ENCODE measurements at places on chromosomes 16 and 17. TPM values are rescaled to one million over a fixed set of nuclear protein-coding genes. Genes with fewer than 3 reads are reported as not detected.

The USP43 gene
- total RNA-seq = 0.25 TPM

The ACSM2A gene
- not detected for total RNA-seq

The CCL7 gene
- not detected for total RNA-seq

The SLC47A1 gene
- total RNA-seq = not detected

The MT2A gene
- total RNA-seq = 385 TPM

The FBXW10 gene
- total RNA-seq = not detected

The SMIM5 gene
- total RNA-seq = not detected

The KRTAP9-4 gene
- total RNA-seq = not detected

GRCh38 chr17:40329839-40330794 lies 21.1 kb downstream of the RARA start:
- H3K4me3 ChIP-seq = peak overlapping the region; percentile 45
- peak overlapping the region; percentile 64 for H3K27ac ChIP-seq
- peak; percentile 59 for DNase-seq
- H3K36me3 ChIP-seq = no peaks in the 10 kb centered on the region

GRCh38 chr16:27818246-27818645 lies 245.3 kb downstream of the GSG1L start:
- no peak overlapping the region for H3K4me3 ChIP-seq
- H3K27ac ChIP-seq = no peak overlapping the region
- H3K36me3 ChIP-seq = no peaks in the 10 kb centered on the region
- no peak for DNase-seq
- no peaks in the 10 kb centered on the region for H3K27me3 ChIP-seq

GRCh38 chr16:4922721-4923342 lies 14.1 kb downstream of the PPL start:
- no peak for DNase-seq
- no peak overlapping the region for H3K27ac ChIP-seq
- H3K36me3 ChIP-seq = no peaks in the 10 kb centered on the region
- H3K27me3 ChIP-seq = no peaks in the 10 kb centered on the region
- H3K4me3 ChIP-seq = no peak overlapping the region
- no peaks in the 10 kb centered on the region for H3K4me1 ChIP-seq

- H3K27me3 ChIP-seq = no peaks in the 10 kb centered on the region
- no peak for DNase-seq
- no peaks in the 10 kb centered on the region for H3K4me1 ChIP-seq
- H3K27ac ChIP-seq = no peak overlapping the region
These were observed 10.6 kb upstream of the PLD6 start for GRCh38 chr17:17216776-17217175.

DNA sequence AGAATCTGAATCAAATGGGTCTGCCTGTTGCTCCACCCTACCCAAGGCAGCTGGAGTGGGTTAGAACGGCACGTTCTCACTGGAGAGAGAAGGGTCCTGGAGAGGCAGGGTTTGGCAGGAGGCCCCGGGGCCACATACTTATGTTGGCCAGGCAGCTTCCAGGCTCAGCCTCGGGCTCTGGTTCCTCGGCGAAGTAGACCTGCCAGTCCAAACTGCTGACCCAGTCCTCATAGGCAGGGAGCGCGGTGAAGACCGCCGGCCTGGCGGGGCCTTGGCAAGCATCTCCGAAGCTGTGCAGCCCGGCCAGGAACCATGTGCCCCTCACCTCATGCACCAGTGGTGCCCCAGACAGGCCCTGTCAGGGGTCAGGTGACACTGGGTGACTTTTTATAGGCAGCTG lies 4.8 kb downstream of the PRSS53 start:
- no peaks in the 10 kb centered on the region for H3K27me3 ChIP-seq
- H3K27ac ChIP-seq = no peak overlapping the region
- peak; percentile 36 for DNase-seq
- no peak overlapping the region for H3K4me3 ChIP-seq
- peaks cover 12% of the 10 kb centered on the region for H3K4me1 ChIP-seq

GRCh38 chr17:57986841-57987580 lies 1.0 kb downstream of the VEZF1 start:
- peaks cover 62% of the 10 kb centered on the region for H3K4me1 ChIP-seq
- peak overlapping the region; percentile 25 for H3K27ac ChIP-seq
- H3K4me3 ChIP-seq = peak overlapping the region; percentile 81
- H3K36me3 ChIP-seq = peaks cover 12% of the 10 kb centered on the region
- peak; percentile 68 for DNase-seq

DNA sequence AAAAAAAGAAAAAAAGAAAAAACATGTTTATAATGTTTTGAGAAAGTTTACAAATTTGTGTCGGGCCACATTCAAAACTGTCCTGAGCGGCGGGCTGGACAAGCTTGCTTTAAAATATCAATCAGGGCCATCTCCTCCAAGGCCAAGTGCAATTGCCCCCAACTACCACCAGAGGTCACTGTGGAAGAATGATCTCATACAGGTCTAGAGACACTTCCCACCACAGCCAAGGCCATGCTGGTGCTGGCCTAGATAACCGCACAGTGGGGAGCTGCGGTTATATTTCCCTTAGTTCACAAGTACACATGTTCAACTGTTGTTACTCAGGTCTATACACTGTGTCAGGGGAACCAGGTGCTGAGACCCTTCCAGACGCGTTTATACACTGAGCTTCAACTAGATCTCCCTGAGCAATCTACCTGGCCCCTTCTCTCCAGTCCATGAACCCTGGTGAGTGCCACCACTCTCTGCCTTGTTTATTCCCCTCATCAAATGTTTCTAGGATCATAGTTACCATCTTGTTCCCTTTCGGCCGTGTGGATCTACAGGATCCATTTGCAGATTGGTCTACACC lies 83.8 kb upstream of the CCL2 start:
- H3K4me3 ChIP-seq = no peak overlapping the region
- H3K4me1 ChIP-seq = no peaks in the 10 kb centered on the region
- peak; percentile 85 for DNase-seq
- no peaks in the 10 kb centered on the region for H3K27me3 ChIP-seq
- no peaks in the 10 kb centered on the region for H3K36me3 ChIP-seq
- H3K27ac ChIP-seq = no peak overlapping the region

DNA sequence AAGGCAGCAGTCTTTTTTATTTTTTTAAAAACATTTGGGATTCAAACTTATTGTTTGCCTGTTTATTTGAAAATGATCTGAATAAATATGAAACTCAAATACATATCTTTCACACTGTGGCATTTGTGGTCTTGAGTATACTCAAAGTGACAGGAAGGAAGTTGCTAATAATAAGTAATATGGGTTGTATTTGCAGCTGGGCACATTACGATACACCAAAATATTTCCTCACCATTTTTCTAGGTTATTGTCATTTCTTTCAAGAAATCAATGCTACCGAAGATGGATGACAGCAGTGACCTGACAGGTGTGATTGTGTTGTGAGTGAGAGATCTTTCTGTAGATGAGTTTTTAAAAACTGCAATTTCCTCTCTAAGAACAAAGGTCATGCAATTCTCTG lies 665.7 kb downstream of the CDH8 start:
- no peaks in the 10 kb centered on the region for H3K4me1 ChIP-seq
- H3K27ac ChIP-seq = no peak overlapping the region
- H3K27me3 ChIP-seq = no peaks in the 10 kb centered on the region
- no peak for DNase-seq

GRCh38 chr16:83843657-83844056 lies 35.9 kb downstream of the HSBP1 start:
- H3K27me3 ChIP-seq = no peaks in the 10 kb centered on the region
- peaks cover 58% of the 10 kb centered on the region for H3K4me1 ChIP-seq
- DNase-seq = peak; percentile 79
- H3K4me3 ChIP-seq = peak overlapping the region; percentile 58
- H3K27ac ChIP-seq = peak overlapping the region; percentile 94
- H3K36me3 ChIP-seq = no peaks in the 10 kb centered on the region

- peaks cover 94% of the 10 kb centered on the region for H3K4me1 ChIP-seq
- no peaks in the 10 kb centered on the region for H3K36me3 ChIP-seq
- peak overlapping the region; percentile 97 for H3K27ac ChIP-seq
- no peaks in the 10 kb centered on the region for H3K27me3 ChIP-seq
These were observed 316.3 kb downstream of the SEC14L1 start for GRCh38 chr17:77456951-77457548.

- H3K27ac ChIP-seq = no peak overlapping the region
- H3K36me3 ChIP-seq = no peaks in the 10 kb centered on the region
- no peaks in the 10 kb centered on the region for H3K27me3 ChIP-seq
- DNase-seq = no peak
- no peak overlapping the region for H3K4me3 ChIP-seq
These were observed 805.6 kb upstream of the EEF2KMT start for GRCh38 chr16:5903153-5903552.

DNA sequence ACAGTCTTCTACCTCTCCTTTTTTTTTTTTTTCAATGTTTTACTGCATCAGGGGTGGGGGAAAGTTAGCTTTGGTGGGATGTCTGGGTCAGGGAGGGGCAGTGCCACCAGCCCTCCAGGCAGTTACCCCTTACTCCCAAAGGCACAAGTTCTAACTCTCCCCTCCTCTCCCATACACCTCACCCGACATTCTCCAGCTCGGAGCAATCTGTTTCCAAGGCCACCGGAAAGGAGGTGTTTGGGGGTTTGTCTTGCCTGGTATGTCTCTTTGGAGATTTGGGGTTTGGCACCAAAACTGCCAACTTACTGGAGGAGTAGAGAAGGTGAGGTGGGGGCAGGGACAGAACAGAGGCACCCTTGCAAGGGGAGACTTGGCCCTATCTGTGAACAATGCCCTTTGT lies 4.7 kb downstream of the DLX3 start:
- H3K27me3 ChIP-seq = no peaks in the 10 kb centered on the region
- no peaks in the 10 kb centered on the region for H3K36me3 ChIP-seq
- H3K27ac ChIP-seq = no peak overlapping the region
- H3K4me3 ChIP-seq = no peak overlapping the region
- DNase-seq = no peak

DNA sequence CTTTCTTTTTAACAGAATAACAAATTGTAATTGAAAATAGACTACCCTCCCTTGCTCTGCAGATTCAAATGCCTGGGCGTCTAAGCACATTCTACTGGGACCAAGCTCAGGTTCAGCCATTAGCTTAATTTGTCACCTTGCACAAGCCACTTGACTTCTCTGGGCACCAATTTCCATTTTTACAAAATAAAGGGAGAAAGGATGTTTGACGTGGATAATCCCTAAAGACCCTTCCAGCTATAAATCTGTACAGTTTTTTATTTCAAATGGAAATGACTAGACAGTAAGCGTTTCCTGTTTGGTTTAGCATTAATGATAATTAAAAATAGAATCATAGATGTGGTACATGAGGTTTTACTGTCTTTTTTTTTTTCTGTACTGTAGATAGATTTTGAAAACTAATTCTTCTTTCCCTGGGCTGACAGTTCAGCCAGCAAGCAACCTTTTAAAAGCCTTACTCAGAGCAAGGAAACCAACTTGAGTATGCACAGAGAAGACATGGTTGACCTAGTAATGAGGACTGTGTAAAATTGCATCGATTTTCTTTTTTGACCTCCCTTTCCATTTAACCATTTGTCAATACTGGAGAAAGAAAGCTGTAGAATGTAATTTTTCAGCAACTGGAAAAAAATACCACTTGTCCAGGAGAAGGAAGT lies 1329.5 kb upstream of the CDH8 start:
- no peak for DNase-seq
- H3K36me3 ChIP-seq = no peaks in the 10 kb centered on the region
- no peaks in the 10 kb centered on the region for H3K27me3 ChIP-seq
- H3K4me1 ChIP-seq = no peaks in the 10 kb centered on the region
- no peak overlapping the region for H3K27ac ChIP-seq

DNA sequence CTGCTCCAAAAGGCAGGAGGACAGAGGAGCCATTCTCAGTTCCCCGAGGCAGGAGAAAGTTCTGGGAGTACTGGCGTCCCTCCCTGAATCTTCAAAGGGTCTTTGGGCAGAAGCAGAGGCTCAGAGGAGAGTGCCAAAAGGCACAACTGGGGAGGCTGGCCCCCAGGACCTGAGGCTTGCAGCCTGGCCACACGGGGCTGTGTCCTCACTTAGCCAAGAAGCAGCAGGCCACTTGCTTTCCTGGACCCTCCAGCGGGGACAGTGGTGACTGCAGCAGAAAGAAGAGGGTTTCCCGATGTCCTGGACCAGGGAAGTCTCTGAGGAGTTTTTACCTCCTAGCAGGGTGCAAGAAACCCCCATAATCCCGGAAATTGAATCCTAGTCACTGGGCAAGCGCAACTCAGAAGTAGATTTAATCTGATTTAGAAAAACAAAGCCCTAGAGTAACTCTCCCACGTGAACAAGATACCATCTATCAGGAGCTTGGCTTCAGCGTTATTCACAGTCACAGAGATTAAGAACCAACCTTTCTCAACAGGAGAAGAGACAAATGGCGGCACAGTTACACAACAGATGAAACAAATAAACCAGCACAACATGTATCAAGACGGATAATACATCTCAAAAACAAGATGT lies 25.5 kb upstream of the BCO1 start:
- no peaks in the 10 kb centered on the region for H3K27me3 ChIP-seq
- no peak overlapping the region for H3K4me3 ChIP-seq
